ENCODE measurements at places on chromosomes 5 and 9.

DNA sequence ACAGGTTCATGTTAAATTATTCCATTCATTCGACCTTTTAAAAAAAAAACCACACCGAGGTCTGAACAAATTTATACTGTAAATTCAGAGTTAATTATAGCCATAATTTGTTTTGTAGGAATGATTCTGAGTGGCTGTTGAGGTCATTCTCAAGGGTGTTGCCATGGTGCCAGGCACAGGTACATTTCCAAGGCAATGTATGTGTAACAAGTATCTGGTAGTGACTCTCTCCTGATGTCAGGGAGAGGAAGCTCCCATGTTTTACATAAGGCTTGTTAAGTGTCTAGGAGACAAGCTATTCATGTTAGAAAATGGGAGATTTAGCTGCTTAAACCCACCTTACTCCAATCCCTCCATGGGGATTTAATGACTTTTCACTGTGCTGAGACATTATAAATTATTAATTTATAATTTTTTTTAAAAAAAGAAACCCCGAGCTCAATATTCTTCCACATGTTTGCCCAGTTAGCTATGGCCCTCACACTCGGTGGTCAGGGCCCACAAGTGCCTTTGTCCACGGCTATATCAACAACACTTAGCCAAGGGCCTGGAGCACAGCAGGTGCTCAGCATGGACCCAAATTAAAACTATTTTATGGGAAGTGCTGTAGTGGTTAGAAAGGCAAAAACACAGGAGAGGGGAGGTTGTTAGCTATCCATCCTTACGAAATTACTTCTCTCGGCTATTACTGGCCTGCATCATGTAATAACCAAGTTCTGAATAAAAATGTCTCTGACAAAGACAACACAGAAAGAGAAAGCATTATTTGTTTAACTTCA lies 154.6 kb upstream of the GNA14 start:
- DNase-seq: no peak

GRCh38 chr5:59169081-59169767 lies 586.3 kb downstream of the RAB3C start:
- DNase-seq: no peak

- DNase-seq: no peak
These were observed 3.4 kb downstream of the PLPP7 start for GRCh38 chr9:131292937-131293336.

GRCh38 chr9:131578731-131579504 lies 33.6 kb downstream of the PRRT1B start:
- peak; percentile 58 for DNase-seq

- no peak for DNase-seq
These were observed 638.6 kb downstream of the SEMA5A start for GRCh38 chr5:8907168-8907868.

DNA sequence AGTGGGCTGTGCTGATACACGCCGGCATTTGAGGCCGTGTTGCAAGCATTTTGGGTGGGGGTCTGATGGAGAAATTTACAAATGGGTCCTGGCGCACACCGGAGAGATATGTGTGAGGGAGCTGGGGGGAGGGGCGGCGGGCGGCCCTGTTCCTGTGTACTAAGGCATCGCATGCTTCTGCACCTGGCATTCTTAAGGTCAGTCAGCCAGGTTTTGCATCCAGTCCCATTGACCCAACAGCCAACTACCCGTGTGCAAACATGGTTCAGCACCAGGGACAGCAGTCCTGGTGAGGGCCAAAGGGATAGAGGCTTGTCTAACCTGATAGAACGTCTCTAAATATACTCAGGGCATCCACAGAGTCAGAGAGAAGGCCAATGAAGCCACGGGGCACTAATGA lies 839 bp downstream of the GABRG2 start:
- DNase-seq: no peak

Measured in CD4-positive, alpha-beta T cell treated with Interleukin-6 at 100 ng/mL for 8 hours (primary cell).